ENCODE measurements at places on chromosomes 4 and X.
A peak's percentile ranks its signal among the peaks of the same experiment; 100 is the strongest.

DNA sequence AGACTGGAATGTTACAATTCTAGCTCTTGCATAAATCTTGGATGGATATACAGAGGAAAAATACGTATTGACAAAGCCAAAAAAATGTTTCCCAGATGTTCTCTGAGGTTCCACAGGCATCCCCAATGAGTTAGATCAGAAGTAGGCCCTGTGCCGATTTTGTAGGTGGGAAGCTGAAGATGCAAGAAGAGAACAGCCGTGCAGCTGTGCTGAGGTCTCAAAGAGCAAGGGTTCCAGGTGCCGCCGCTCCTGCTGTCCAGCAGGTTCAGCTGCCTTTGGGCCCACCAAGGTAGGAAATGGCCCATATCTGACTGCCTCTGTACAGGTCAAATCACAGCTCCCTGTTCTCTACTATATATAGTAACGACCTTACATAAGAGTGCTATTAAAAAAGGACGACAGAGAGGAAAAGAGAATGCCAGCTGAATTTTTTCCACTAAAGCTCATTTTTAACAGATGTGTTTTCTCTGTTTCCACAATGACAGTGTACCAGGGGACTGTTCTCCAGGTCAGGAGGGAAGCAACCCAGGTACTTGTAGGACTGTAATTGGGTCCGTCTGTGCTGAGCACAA, 155.6 kb downstream of the CBR4 start:
- no peak for DNase-seq

DNA sequence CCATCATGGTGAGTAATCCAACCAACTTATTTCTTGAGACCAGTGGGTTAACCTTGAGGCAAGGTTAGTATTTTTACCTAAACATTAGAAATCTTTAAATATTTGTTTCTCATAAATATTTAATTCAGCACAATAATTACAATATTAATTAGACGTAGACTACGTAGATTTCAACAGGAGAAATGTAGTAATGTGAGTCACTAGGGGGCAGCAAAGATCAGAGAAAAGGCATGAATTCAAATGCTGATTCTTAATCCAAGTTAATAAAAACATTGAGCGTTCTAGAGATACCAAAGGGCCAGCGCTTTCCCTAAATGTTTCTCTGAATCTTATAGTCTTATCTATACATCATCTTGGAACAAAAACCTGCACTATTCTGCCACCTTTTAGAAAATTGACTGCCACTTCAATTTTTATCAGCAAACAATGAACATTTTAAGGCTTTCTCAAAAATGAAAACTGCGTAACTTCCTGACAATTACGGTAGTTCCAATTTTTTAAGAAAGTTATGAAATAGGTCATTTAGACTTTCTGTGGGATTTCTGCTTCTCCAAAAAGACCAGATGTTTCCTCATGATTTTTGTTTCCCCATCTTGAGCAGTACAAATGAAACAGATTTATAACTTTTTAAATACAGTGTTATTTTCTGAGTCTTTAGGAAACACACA, 180.7 kb downstream of the GASK1B start:
- peak; percentile 70 for DNase-seq

- DNase-seq: no peak
These were observed 67.1 kb downstream of the CC2D2A start for GRCh38 chr4:15536552-15537499.

GRCh38 chrX:40496728-40497127, 84.0 kb upstream of the ATP6AP2 start:
- DNase-seq: no peak

DNA sequence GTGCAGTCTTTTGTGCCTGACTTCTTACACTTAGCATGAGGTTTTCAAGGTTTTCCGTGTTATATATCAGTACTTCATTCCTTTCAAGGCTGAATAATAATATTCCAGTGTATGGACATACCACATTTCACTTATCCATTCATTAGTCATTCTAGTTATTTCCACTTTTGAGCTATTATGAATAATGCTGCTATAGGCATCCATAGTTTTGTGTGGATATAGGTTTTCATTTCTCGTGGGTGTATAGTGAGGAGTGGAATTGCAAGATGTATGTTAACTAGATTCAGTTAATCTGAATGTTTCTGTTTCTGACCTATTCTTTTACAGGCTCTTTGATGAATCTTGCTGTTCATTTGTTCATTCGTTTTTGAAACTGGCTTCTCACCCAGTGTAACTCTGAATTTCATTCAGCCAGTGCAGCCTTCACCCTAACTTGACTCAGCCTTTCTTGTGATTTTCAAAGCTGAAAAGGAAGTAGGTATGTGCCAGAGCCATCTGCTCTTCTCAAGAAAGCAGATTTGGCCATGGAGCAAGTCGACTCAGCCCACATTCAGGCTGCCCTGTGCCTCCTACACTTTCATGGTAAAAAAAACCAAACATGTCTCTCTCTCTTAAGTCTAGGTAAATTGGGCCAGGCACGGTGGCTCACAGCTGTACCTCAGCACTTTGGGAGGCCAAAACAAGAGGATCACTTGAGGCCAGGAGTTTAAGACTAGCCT, 56.3 kb upstream of the NOCT start:
- DNase-seq: no peak

DNA sequence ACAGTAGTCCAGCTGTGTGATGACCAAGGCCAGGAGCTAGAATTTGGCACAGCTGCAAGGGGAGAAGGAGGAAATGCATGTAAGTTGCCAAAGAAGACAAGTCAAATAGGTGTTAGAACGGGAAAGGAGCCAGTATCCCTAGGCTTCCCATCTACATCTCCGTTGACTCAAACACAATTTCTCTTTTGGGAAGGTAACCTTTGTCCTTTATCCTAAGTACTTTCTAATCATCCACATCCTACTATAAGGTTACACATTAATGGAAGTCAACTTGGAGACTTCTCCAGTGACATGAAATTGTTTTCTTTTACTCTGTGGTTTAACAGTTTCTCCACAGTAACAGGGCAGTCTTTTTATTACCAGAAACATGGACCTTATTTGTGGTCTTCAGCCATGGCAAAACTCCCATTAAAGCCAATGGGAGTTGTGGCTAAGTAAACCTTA, 620.0 kb downstream of the ANKRD50 start:
- no peak for DNase-seq

GRCh38 chr4:77681792-77682191, 76.2 kb downstream of the CXCL13 start:
- DNase-seq: no peak

DNA sequence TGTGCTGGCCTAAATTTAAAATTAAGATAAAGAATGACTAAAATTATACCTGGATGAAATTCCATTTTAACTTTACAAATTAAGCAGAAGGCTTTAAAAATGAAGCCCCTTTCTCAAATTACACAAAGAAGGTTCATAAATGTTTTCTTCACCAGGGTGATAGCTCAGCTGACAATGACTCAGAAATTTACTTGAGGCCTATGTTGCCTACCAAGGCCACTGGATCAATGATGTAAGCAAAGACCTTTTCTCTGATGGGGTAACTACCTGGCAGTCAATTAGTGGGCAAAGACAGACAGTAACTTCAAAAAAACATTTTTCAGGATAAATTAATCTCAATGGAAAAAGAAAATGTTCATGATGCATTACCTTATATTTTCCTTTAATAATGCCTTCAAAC, 23.9 kb upstream of the GPR34 start:
- no peak for DNase-seq

GRCh38 chr4:145130788-145131399, 32.8 kb downstream of the ABCE1 start:
- peak; percentile 70 for DNase-seq

DNA sequence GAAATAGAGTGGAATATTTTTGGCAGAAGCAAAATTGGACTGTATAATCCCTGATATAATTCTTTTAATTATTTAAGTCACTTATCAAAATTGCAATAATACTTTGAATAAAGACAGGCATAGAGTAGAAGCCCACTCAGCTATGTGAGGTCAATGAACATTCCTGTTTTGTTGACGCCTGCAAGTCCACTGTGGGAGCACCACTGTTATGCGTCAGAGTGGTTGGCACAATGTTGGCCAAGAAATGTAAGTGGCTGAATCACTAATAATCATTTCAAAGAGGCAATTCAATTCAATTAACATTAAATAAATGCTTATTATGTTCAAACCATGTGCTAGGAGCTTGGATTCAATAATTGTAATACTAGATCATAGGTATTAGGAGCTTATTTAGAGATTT, 221.0 kb downstream of the SPCS3 start:
- DNase-seq: no peak

- no peak for DNase-seq
These were observed 66.8 kb upstream of the UCP1 start for GRCh38 chr4:140635606-140636005.

DNA sequence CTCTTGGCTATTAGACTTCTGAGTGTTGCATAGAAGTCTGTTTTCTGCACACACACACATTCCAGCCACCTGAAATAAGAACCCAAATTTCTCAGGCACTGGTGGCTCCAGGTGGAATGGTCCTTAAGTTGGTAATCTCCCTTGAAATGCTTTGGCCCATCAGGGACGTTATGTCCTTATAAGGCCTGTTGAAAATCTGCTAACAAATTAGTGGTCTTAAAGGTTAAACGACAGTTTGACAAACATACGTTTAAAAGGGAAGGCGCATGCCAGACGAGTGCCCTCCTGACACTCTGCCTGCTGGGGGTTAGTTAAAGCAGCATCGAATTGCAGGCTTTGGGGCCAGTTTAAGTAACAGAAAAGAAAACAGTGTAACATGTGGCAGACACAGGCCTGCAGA, 125.0 kb downstream of the TBX22 start:
- no peak for DNase-seq

GRCh38 chr4:1760521-1761071, 32.5 kb upstream of the FGFR3 start:
- DNase-seq: no peak

GRCh38 chrX:1475481-1475880, 22.8 kb upstream of the ASMTL start:
- no peak for DNase-seq

DNA sequence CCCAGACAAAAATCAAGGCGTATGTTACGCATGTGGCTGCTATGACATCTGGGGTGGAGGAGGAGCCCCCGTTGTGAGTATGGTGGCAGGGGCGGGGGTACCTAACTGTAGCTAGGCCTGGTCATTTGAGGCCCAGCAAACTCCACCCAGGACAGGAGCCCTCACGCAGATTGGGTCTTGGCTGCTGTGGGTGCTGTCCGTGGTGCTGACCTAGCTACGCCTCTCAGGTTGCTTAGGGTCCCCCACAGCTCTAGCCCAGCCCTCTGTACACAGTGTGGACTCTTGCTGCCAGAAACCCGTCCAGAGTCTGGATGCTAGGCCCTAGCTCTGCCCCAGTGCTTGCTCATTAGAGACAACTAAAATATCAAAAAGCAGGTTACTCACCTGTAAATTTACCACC, 146.7 kb upstream of the PSAPL1 start:
- DNase-seq: peak; percentile 68

GRCh38 chr4:109433205-109434006, at the start of gene SEC24B:
Gene SEC24B, plus strand, starts transcription at chr4:109433815. Its CDS starts 55 bp downstream, at chr4:109433870.
- DNase-seq: peak; percentile 97

DNA sequence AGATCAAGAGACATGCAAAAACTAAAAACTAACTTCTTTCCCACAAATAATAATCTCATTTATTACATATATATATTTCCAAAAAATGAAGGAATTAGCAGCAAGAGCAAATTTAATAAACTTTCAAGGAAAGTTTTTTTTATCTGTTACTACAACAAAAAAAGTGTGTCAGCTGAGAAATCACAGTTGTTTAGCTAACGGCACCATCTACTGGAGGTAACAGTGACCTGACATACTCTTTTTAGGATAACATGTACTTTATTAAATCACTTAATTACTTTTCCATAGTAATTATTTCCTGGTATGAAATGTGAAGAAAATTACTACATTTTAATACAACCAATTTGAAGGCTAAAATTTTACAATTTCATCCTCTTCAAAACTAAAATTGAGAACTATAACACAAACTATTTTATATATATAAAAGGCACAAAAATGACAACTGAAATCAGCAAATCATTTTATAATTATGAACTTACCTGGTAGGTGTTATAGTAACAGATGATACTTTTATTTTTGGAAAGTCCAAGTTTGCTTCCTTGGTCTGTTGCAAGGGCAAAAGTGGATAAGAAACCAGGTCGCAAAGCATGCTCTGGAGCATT, 9.1 kb downstream of the LAMTOR3 start:
- DNase-seq: peak; percentile 83

DNA sequence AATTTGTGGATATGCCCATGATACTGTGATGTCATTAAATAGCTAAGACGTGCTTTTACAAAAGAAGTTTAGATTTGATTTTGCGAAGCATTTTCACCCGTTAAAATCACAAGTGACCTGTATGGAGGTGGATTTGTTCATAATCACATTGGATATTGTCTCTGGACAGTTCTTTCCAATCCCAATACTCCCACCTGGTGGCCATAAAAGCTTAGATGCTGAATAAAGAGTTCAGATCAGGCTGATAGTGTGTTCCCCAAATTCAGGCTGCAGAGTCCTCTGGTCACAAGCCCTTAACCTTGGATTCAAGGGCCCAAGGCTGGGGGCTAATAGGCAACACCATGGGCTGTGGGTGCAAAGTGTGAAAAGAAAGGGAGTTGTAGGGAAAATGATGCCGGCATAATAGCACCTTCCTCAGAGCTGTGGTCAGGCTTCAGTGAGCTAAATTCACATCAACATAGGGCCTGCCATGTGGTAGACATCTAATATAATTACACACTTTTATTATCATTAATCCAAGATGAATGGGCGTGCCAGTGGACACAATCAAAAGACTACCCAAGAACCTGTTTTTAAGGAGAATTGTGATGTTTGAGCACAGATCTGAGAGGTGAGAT, 28.1 kb downstream of the SMIM43 start:
- peak; percentile 77 for DNase-seq

- peak; percentile 85 for DNase-seq
These were observed 43.7 kb upstream of the TADA2B start for GRCh38 chr4:6999172-7000086.

DNA sequence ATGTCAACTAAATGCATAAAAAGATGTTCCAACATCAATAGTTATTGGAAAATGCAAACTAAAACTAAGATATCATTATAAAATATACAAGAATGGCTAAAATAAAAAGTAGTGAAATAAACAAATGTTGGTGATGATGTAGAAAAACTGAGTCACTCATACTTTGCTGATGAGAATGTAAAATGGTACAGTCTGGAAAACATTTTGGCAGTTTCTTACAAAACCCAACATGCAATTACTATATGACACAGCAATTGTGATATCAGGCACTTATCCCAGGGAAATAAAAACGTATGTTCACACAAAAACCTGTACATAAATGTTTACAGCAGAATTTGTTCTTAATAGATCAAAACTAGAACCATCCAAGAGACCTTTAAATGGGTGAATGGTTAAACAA, 182.6 kb downstream of the RTL9 start:
- no peak for DNase-seq

DNA sequence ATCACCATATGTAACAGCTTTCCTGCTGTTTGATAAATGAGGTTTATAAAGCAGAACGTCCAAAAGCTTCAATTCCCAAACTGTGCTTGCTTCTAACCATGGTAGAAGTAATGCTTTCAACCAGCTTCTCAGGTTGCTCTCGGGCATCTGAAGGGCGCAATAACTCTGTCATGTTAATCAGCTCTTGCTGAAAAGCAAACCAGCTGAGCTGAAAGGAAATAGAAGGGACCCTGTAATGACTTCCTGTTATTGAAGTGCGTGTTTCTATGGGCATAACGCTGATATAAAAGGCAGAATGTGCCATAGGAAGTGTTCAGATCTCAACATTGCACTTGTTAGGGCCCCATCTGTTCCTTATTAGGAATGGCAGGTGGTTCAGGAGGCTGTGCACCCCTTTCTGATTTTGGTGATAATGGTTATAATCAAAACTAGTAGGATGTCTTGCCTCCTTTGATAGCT, 21.2 kb downstream of the HERC3 start:
- DNase-seq: peak; percentile 80

- DNase-seq: no peak
These were observed 36.9 kb upstream of the FAT1 start for GRCh38 chr4:186760576-186760975.

GRCh38 chr4:21848021-21848420, 100.6 kb downstream of the KCNIP4 start:
- no peak for DNase-seq
